ENCODE measurements at places on chromosomes 7 and 10. TPM values are rescaled to one million over a fixed set of nuclear protein-coding genes. Genes with fewer than 3 reads are reported as not detected.
A peak's percentile ranks its signal among the peaks of the same experiment; 100 is the strongest.

INSYN2A gene
- total RNA-seq: not detected

ACHE gene
- total RNA-seq: 0.14 TPM

AOAH gene
- 30.3 TPM for total RNA-seq

TUBAL3 gene
- total RNA-seq: not detected

DUSP5 gene
- 64.3 TPM for total RNA-seq

WAPL gene
- 34.3 TPM for total RNA-seq

TSPAN14 gene
- 167 TPM for total RNA-seq

ENTPD1 gene
- 0.82 TPM for total RNA-seq

GRCh38 chr10:8144496-8144895 is 90.0 kb downstream of the GATA3 start:
- no peaks in the 10 kb centered on the region for H3K27me3 ChIP-seq
- H3K4me3 ChIP-seq: no peak overlapping the region
- DNase-seq: no peak
- H3K36me3 ChIP-seq: no peaks in the 10 kb centered on the region

- H3K36me3 ChIP-seq: peaks cover 10% of the 10 kb centered on the region
- peak overlapping the region; percentile 96 for H3K27ac ChIP-seq
These were observed 745 bp downstream of the YWHAG start for GRCh38 chr7:76358011-76358480.

GRCh38 chr10:96720422-96721206 is at the start of gene PIK3AP1:
PIK3AP1 (minus strand) TSS chr10:96720514; CDS start chr10:96720394, 120 bp downstream.
- peak; percentile 12 for DNase-seq
- no peaks in the 10 kb centered on the region for H3K27me3 ChIP-seq

DNA sequence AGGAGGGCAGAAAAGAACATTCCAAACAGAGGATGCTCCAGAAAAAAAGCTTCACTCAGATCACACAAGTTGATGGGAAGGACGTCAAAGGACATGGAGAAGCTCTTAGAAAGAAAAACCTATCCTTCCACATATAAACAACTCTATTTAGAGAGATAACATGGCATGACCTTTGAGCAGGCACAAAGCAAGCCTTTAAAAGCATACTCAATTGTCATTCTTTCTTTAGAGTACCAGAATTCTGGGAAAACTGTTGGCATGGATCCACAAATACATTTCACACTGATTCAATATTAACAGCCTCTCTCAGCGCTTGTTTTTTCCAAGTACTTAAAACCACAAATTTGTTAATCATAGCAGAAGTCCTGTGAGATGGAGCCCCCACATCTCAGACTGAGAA is 7.3 kb upstream of the ABLIM1 start:
- no peaks in the 10 kb centered on the region for H3K27me3 ChIP-seq
- no peak for DNase-seq
- no peaks in the 10 kb centered on the region for H3K36me3 ChIP-seq
- no peaks in the 10 kb centered on the region for H3K4me1 ChIP-seq

DNA sequence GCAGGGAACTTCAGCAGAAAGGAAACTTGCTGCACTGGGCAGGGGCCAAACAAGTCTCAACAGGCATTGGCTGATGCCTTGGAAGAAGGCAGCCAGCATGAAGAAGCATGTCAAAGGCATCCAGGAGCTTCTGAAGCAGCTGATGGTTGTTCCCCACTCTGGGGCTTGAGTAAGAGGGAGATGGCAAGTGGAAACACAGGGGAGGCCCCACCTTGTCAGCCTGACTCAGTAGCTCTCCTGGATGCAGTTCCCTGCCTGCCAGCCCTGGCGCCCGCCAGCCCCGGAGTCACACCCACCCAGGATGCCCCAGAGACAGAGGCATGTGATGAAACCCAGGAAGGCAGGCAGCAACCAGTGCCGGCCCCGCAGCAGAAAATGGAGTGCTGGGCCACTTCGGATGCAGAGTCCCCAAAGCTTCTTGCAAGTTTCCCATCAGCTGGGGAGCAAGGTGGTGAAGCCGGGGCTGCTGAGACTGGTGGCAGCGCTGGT is 96.5 kb downstream of the TACC2 start:
- no peaks in the 10 kb centered on the region for H3K27me3 ChIP-seq
- no peak for DNase-seq
- H3K36me3 ChIP-seq: no peaks in the 10 kb centered on the region
- no peaks in the 10 kb centered on the region for H3K4me1 ChIP-seq
- no peak overlapping the region for H3K4me3 ChIP-seq

GRCh38 chr7:113119429-113119828 is 1.1 kb upstream of the SMIM30 start:
- H3K27me3 ChIP-seq: no peaks in the 10 kb centered on the region
- H3K4me3 ChIP-seq: no peak overlapping the region
- no peak overlapping the region for H3K27ac ChIP-seq
- H3K4me1 ChIP-seq: peaks cover 4% of the 10 kb centered on the region
- H3K36me3 ChIP-seq: peaks cover 8% of the 10 kb centered on the region
- no peak for DNase-seq

DNA sequence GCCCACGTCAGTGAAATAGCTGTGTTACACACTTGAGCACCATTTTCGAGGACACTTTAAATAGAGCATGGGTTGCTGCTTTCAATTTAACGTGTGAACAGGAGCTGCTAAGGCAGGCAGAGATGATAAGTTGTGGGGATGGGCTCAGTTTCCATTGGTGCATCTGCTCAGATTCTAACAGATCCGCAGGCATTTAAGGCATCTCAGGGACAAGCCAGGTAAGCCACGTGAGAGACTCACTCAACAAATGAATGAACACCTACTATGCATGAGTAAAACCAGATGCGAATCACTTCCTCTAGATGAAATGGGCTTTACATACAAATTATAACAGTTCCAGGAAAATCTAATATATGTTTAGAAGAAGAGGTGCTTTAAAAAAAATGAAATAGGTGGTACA is 34.6 kb downstream of the PLXNA4 start:
- H3K4me3 ChIP-seq: no peak overlapping the region
- H3K4me1 ChIP-seq: no peaks in the 10 kb centered on the region
- DNase-seq: no peak
- no peak overlapping the region for H3K27ac ChIP-seq
- no peaks in the 10 kb centered on the region for H3K27me3 ChIP-seq

- H3K36me3 ChIP-seq: peaks cover 61% of the 10 kb centered on the region
- no peak overlapping the region for H3K27ac ChIP-seq
These were observed 146.5 kb downstream of the RNF216 start for GRCh38 chr7:5635006-5635405.

DNA sequence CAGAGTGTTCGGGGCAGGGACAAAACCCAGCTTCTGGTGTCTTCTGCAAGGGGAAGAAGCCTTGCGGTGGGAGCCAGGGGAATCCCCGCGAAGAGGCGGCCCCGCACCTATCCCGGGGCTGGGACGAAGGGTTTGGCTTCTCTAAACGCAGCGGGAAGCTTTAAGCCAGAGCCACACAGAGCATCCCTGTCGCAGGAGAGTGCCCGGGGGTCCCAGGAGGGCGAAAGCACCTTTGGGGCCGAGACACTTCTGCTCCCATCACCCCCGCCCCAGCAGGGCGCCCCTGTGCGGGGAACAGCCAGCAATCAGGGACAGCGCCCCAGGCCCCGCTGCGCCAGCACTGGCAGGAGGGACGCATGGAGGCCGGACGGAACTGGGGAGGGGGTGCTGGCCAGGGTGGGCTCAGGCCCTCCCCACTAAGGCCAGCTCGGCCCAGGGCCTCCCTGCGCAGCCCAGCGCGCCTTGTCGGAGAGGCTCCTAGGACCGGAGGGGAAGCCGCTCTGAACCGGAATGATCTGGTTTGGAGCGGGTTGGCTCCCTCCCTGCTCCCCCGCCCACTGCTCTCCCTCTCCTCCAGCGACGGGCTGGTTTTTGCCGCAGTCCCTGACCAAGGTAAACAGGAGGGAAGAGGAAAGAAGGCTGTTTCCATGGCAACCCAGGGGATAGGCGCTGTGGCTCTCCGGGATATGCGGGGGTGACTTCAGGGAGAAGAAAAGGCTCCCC is 63.9 kb downstream of the TMEM209 start:
- H3K27ac ChIP-seq: peak overlapping the region; percentile 35
- DNase-seq: peak; percentile 14
- H3K27me3 ChIP-seq: no peaks in the 10 kb centered on the region
- peaks cover 2% of the 10 kb centered on the region for H3K36me3 ChIP-seq

DNA sequence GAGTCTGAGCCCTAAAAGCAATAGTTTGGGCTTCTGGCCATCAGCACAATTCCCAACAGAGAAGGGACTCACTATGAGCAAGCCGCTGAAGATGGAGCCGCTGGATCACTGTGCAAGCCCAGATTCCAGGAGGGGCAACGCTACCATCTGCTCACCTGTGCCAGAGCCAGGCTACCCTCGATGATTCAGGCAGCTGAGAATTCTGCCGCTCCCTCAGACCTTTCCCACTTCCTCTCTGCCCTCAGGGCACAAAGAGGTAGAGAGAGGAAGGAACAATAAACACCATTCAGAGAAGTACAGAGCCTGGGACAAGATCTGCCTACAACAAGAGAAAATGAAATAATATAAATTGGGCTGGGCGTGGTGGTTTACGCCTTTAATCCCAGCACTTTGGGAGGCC is 98.1 kb downstream of the MYOF start:
- H3K27ac ChIP-seq: no peak overlapping the region
- peaks cover 21% of the 10 kb centered on the region for H3K4me1 ChIP-seq
- H3K36me3 ChIP-seq: no peaks in the 10 kb centered on the region
- H3K4me3 ChIP-seq: no peak overlapping the region
- DNase-seq: no peak

- peaks cover 54% of the 10 kb centered on the region for H3K4me1 ChIP-seq
- peak overlapping the region; percentile 96 for H3K27ac ChIP-seq
- no peaks in the 10 kb centered on the region for H3K27me3 ChIP-seq
- peak; percentile 63 for DNase-seq
- peak overlapping the region; percentile 87 for H3K4me3 ChIP-seq
These were observed 147.3 kb downstream of the CELF2 start for GRCh38 chr10:11164803-11165590.

DNA sequence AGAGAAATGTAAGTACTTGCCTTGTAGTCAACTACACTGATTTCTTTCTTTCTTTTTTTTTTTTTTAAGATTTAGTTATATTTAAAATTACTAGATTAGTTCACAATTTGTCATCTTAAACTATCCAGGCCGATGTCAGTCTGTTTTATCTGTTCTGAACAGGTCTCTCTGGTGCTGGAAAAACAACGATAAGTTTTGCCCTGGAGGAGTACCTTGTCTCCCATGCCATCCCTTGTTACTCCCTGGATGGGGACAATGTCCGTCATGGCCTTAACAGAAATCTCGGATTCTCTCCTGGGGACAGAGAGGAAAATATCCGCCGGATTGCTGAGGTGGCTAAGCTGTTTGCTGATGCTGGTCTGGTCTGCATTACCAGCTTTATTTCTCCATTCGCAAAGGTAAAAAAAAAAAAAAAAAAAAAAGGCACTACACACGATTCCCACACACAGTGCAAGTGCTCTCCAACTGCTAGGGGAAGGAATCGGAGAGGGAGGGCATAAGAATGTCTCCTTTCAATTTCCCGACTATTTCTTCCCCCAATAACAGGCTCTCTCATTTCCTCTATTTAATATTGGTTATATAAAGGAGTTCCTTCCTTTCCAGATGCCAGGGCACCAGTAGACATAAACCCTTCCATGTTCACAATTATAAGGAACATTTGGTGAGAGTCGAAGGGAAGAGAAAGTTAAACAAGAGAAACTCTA is 53.4 kb downstream of the PAPSS2 start:
- no peak for DNase-seq
- H3K4me1 ChIP-seq: no peaks in the 10 kb centered on the region

GRCh38 chr10:3936422-3937040 is 151.5 kb upstream of the KLF6 start:
- DNase-seq: no peak
- no peak overlapping the region for H3K27ac ChIP-seq
- H3K4me3 ChIP-seq: no peak overlapping the region
- no peaks in the 10 kb centered on the region for H3K36me3 ChIP-seq
- peaks cover 8% of the 10 kb centered on the region for H3K4me1 ChIP-seq

DNA sequence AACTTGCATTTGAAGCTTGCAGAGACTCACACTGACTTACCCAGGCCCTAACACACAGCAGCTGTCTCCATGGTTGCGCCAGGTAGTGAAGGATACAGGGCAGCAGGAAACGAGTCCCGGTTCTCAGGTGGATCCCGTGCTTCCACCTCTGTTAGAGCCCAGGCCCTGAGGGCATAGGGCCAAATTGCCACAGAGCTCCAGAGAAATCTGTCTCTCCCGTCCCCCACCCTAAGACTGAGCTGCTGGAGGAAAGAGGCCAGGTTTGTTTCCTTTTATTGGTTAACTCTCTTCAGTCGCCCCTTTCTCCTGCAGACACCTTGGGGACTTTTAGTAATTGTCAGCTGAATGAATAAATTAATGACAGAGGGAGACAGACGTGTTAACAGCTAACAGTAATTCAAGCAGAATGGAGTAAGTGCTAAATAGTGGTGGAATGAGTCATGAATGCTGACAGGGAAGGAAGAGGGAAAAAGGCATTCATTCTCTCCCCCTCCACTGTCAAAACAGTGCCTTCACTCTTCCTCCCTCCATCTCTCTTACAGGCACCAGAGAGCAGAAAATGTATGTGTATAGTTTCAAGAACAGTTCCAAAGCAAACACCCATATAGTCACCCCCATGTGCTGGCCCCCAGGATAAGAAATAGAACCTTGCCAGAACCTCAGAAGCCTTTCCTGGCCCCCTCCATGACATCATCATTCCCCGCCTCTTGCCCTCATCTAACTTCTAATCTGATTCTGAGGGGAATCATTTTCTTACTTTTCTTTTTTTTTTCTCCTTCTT is 16.8 kb upstream of the DLG5 start:
- H3K4me3 ChIP-seq: no peak overlapping the region
- DNase-seq: no peak
- no peaks in the 10 kb centered on the region for H3K36me3 ChIP-seq
- no peaks in the 10 kb centered on the region for H3K4me1 ChIP-seq
- H3K27me3 ChIP-seq: no peaks in the 10 kb centered on the region
